ENCODE measurements at places on chromosomes 3 and 15.
A peak's percentile ranks its signal among the peaks of the same experiment; 100 is the strongest.

GRCh38 chr3:165491487-165491886 lies 295.3 kb upstream of the SLITRK3 start:
- H3K36me3 ChIP-seq: no peaks in the 10 kb centered on the region
- no peak for DNase-seq
- H3K4me3 ChIP-seq: no peak overlapping the region
- no peaks in the 10 kb centered on the region for H3K27me3 ChIP-seq
- no peak overlapping the region for H3K27ac ChIP-seq
- no peaks in the 10 kb centered on the region for H3K4me1 ChIP-seq

- H3K4me3 ChIP-seq: peak within 1 kb of the TSS; percentile 56
- H3K36me3 ChIP-seq: no peaks in the 10 kb centered on the region
- H3K27me3 ChIP-seq: no peaks in the 10 kb centered on the region
- DNase-seq: peak; percentile 83
- H3K27ac ChIP-seq: no peak within 1 kb of the TSS
These were observed at the start of gene MNS1 for GRCh38 chr15:56464893-56465520. Gene MNS1 (minus strand): TSS chr15:56465137. CDS start chr15:56464972, 165 bp downstream.

- no peak for DNase-seq
- no peak overlapping the region for H3K4me3 ChIP-seq
- no peak overlapping the region for H3K27ac ChIP-seq
- H3K4me1 ChIP-seq: no peaks in the 10 kb centered on the region
- H3K36me3 ChIP-seq: no peaks in the 10 kb centered on the region
These were observed 191.1 kb downstream of the PDZRN3 start for GRCh38 chr3:73433687-73434086.

- H3K4me3 ChIP-seq: no peak overlapping the region
These were observed 31.2 kb upstream of the ALDH1L1 start for GRCh38 chr3:126211569-126211968.

- no peaks in the 10 kb centered on the region for H3K27me3 ChIP-seq
- peaks cover 51% of the 10 kb centered on the region for H3K4me1 ChIP-seq
- no peak overlapping the region for H3K4me3 ChIP-seq
- no peaks in the 10 kb centered on the region for H3K36me3 ChIP-seq
These were observed 65.0 kb downstream of the CCNL1 start for GRCh38 chr3:157094751-157095480.

GRCh38 chr3:123092243-123092642 lies 25.4 kb downstream of the PDIA5 start:
- H3K27me3 ChIP-seq: no peaks in the 10 kb centered on the region
- no peak overlapping the region for H3K4me3 ChIP-seq
- H3K36me3 ChIP-seq: peaks cover 80% of the 10 kb centered on the region
- peaks cover 9% of the 10 kb centered on the region for H3K4me1 ChIP-seq
- DNase-seq: no peak

DNA sequence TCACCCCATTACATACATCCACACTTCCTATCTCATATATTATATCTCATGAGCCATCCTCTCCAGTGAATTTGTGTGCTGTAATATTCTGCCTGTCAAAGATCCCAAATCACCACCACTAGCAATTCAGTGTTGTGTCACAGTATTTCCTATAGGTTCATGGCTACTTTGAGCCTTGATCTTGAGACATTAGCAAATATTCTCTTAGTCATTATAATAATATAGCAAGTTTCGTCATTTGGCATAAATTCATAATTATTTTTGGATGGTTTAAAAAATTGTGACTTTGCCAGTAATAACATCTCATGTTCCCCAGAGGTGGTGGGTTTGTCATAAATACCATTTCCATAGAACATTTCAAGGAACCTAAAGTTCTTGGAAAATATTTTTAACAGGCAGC lies 47.7 kb downstream of the CMSS1 start:
- no peak overlapping the region for H3K4me3 ChIP-seq
- H3K27me3 ChIP-seq: no peaks in the 10 kb centered on the region

DNA sequence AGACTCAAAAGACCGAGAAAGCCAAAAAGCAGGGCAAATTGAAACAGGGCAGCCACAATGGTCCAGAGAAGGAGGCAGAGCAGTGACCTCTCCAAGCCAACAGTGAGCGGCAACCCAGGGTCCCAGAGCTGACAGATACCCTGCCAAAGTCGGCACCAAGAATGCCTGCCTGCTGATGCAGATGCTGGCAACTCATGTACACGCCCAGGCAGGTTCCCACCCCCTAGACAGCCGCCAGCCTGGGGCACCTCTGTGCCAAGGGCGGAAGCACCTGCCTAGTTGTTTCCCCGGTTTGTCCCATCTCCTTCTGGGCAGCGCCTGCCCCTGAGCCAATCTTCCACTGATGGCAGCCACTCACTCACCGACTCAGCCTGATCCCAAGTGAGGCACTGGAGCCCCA lies 22.1 kb downstream of the KLHL25 start:
- peaks cover 26% of the 10 kb centered on the region for H3K4me1 ChIP-seq
- no peak overlapping the region for H3K4me3 ChIP-seq
- DNase-seq: no peak
- no peak overlapping the region for H3K27ac ChIP-seq

GRCh38 chr15:57785959-57786358 lies 79.4 kb downstream of the POLR2M start:
- DNase-seq: no peak
- no peak overlapping the region for H3K4me3 ChIP-seq
- no peaks in the 10 kb centered on the region for H3K36me3 ChIP-seq
- peaks cover 19% of the 10 kb centered on the region for H3K27me3 ChIP-seq

- H3K36me3 ChIP-seq: no peaks in the 10 kb centered on the region
- no peaks in the 10 kb centered on the region for H3K27me3 ChIP-seq
- H3K4me3 ChIP-seq: peak overlapping the region; percentile 57
- peak overlapping the region; percentile 96 for H3K27ac ChIP-seq
These were observed 30.0 kb downstream of the CCNL1 start for GRCh38 chr3:157129803-157130466.

GRCh38 chr3:31932990-31933389 lies 48.1 kb downstream of the OSBPL10 start:
- H3K4me1 ChIP-seq: peaks cover 23% of the 10 kb centered on the region
- no peaks in the 10 kb centered on the region for H3K27me3 ChIP-seq
- H3K36me3 ChIP-seq: no peaks in the 10 kb centered on the region
- no peak overlapping the region for H3K4me3 ChIP-seq
- no peak overlapping the region for H3K27ac ChIP-seq

DNA sequence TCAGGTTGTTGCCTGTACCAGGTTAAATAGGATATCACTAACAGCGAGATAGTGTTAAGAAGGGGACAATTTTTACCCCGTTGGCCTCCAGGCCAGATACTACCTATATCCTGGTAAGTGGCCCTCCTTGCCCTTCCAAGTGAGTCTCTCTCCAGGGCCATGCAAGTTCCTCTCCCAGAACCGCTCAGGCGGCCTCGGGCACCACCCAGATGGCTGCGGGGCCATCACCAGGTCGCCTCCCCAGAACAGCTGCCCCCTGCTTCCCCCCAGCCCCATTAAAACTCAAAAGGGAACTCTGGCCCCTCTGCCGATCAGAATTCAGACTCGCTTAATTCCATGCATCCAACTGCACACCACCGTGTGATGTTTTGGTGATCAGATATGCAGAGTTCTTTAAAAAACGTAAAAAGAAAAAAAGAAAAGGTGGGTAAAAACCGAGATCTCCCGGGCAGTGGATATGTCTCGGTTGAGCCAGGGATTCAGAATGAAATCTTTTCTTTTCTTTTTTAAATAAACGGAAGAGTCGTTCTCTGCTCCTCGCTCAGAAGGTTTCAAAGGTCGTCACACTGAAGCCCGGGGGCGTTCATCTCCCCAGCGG lies 1.9 kb upstream of the TRIM71 start:
- peaks cover 35% of the 10 kb centered on the region for H3K4me1 ChIP-seq
- DNase-seq: no peak
- H3K27me3 ChIP-seq: peaks cover 6% of the 10 kb centered on the region
- H3K36me3 ChIP-seq: peaks cover 7% of the 10 kb centered on the region
- peak overlapping the region; percentile 99 for H3K27ac ChIP-seq

DNA sequence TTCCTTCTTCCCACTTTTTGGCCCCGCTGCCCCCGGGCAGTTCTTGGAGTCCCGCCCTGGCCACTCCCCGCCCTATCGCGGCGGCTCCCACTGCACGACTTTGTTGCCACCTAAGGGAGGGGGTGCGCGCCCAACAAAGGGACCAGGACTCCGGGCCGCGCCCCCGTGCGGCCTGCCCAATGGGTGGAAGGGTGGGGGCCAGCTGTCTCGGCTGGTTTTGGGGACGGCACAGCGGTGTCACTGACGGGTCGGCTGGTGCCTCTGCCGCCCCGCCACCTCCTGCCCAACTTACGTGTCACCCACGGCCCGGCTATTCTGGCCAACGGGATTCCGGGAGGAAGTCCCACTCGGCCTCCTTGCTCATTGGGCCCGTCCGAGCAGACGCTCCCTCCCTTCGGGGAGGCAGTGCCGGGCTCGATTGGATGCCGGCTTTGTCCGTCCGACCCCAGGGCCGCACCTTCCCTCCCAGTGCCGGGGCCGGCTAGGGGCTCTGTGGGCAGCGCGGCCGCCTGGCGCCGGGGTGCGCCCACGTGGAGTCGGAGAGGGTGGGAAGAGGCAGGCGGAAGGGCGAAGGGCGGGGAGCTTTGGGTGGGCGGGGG lies at the start of gene GOLIM4:
TSS of gene GOLIM4 (minus strand) at position 314 of the 599 bp plus-strand sequence. CDS start 639 bp downstream, outside the sequence.
- no peaks in the 10 kb centered on the region for H3K27me3 ChIP-seq
- no peaks in the 10 kb centered on the region for H3K36me3 ChIP-seq
- peak within 1 kb of the TSS; percentile 77 for H3K4me3 ChIP-seq
- DNase-seq: peak; percentile 94
- peaks cover 41% of the 10 kb centered on the region for H3K4me1 ChIP-seq
- H3K27ac ChIP-seq: peak within 1 kb of the TSS; percentile 74

DNA sequence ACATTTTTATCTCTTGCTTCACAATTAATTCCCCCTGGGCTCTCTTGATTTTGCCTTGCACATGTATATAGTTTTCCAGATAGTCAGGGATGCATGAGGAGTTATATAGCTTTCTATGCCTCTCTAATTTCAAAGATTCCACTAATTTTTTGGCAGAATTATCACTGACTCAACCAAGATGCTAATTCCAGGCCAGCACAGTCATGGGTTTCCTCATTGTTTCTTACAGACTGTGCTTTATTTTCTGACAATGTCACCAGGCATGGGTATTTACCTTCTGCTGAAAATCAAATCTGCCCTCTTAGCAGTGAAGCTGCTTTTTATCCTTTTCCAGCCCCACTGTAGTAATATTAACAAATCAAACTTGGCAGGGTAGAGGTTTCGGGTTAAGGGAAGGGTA lies 1520.6 kb upstream of the CADM2 start:
- DNase-seq: no peak
- no peak overlapping the region for H3K27ac ChIP-seq
- H3K4me3 ChIP-seq: no peak overlapping the region
- no peaks in the 10 kb centered on the region for H3K4me1 ChIP-seq
- no peaks in the 10 kb centered on the region for H3K36me3 ChIP-seq
- H3K27me3 ChIP-seq: no peaks in the 10 kb centered on the region

DNA sequence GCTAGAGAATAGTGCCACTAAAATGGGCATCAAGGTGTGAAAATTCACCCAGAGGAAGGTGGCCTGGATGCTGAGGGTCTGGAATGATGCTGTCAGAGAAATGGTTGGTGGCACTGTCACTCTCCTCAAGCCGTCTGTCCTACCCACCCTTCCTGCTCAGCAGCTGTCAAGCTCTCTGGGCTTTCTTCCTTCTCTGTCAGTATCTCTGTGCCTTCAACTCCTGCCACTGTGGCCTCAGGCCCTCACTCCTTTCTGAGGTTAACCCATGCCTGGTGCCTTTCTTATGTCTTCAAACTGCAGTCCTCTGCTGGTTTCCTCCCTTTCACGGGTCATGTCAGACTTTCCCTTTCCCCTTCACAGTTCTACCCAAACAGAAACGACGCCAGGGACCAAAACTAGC lies 4.4 kb downstream of the MYO5C start:
- H3K27ac ChIP-seq: no peak overlapping the region
- H3K36me3 ChIP-seq: no peaks in the 10 kb centered on the region
- H3K27me3 ChIP-seq: no peaks in the 10 kb centered on the region
- no peak overlapping the region for H3K4me3 ChIP-seq
- DNase-seq: no peak

- H3K27ac ChIP-seq: no peak overlapping the region
These were observed 204.0 kb upstream of the CTNNB1 start for GRCh38 chr3:40995271-40995670.

DNA sequence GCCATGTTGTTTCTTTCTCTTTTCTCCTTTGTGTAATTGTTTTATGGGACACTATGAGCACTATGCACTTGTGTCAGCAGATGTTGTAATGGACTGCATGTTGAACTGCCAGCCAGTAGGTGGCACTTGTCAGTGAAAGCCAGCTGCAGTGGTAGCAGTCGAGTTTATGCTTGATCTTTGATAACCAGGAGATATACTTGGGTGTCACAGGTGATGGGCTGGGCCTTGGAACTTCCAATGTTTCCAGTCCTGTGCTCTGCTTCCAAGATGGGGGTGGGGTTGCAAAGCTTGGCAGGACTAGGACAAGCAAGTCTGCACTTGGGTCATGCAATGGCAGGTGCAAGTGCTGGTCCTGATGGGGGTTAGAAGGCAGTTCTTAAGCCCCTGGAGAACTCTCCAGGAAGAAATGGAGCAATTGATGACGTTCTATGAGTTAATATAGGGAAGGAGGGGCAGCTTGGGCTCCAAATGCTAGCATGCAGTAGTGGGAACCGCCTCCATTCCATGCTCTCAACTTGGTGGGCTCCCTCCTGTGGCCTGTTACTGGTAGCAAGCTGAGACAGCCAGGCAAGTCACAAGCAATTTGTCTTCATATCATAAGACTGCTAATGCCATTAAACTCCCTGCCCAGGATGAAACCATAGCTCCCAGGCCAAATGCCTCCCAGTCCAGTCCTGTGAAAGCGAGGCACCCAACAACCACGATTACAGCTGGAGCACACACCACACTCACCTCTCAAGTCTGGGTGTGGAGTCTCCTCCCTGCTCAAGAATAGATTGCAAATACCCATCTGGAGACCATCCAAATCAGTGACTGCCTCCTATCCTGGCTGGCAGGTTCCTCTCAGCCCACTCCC lies 287.2 kb downstream of the CGGBP1 start:
- no peak overlapping the region for H3K4me3 ChIP-seq
- H3K4me1 ChIP-seq: no peaks in the 10 kb centered on the region
- H3K27me3 ChIP-seq: no peaks in the 10 kb centered on the region

DNA sequence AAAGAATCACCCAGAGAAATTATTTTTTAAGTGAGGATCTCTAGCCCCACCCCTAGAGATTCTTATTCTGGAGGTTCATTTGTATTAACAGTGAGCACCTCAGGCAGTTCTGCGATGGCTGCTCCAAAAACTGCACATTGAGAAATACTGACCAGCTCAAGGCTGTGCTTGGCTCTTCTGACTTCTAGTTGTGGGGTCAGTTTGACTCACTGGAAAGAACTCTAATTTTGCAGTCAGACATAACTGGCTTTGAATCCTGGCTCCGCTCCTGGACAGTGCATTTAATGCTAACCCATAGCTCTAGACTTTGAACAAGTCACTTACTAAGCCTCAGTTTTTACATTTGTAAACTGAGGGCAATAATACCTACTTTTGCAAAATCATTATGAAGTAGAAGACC lies 123.6 kb upstream of the SKOR1 start:
- no peak overlapping the region for H3K4me3 ChIP-seq
- no peaks in the 10 kb centered on the region for H3K4me1 ChIP-seq
- no peak overlapping the region for H3K27ac ChIP-seq

DNA sequence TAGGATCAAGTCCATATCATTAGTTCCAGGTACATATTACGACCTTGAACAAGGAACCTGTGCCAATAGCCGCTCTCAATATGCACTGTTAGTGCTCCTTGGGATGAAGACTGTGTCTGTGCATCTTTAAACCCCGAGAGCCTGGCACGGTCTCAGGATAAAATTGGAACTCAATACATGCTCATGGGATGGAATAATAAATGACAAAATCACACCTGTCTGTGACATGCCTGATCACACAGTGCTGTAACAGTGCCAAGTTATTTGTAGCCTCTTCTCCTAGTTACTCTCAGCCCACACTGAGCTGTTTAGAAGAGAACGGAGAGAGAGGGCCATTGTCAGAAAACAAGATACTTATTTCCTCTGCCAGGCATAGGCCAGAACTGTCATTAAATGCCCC lies 82.2 kb downstream of the SSR3 start:
- H3K4me3 ChIP-seq: no peak overlapping the region
- H3K4me1 ChIP-seq: no peaks in the 10 kb centered on the region
- 0 out of 2 replicates have a peak, but pooled peaks cover 1% of the 10 kb centered on the region for H3K27me3 ChIP-seq
- no peaks in the 10 kb centered on the region for H3K36me3 ChIP-seq

All from HepG2 (cell line).